DMS53 (cell line): ENCODE measurements at places on chromosomes 2 and 18.

- no peak for DNase-seq
Observed at GRCh38 chr2:189685540-189686229, 11.2 kb downstream of the ANKAR start.

DNA sequence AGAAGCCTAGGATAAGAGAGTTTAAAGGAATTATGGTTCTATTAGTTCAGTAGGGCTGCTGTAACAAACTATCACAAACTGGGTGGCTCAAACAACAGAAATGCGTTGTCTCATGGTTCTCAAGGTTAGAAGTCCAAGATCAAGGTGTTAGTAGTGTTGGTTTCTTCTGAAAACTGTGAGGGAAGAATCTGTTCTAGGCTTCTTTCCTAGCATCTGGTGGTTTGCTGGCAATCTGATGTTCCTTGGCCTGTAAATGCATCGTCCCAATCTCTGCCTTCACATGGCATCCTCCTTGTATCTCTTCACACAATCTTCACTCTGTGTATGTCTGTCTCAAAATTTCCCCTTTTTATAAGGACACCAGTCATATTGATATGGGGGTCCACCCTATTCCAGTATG lies 76.3 kb downstream of the MDH1 start:
- no peak for DNase-seq

- peak; percentile 53 for DNase-seq
Observed at GRCh38 chr2:235492850-235493344, 946 bp upstream of the AGAP1 start.

DNA sequence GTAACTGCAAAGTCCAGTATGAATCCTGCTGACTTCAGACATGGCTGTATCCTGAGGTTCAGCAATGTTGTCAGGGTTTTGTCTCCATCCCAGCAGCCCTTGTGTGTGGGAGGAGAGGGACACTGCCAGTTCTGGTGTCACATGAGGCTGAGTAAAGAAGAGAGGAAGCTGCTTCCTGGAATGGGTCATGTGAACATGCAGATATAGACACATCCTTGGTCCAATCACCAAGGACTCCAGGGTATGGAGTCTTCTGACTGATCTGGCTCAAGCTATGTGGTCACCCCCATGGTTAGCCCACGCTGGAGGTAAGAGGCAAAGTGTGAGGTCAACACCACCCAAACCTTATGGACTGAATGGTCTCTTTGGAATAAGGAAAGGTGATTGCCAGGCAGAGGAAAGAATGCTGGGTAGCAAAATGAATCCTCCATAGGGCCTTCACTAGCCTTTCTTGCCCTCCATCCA lies 134.4 kb upstream of the SLC1A4 start:
- DNase-seq, result peak; percentile 41

DNA sequence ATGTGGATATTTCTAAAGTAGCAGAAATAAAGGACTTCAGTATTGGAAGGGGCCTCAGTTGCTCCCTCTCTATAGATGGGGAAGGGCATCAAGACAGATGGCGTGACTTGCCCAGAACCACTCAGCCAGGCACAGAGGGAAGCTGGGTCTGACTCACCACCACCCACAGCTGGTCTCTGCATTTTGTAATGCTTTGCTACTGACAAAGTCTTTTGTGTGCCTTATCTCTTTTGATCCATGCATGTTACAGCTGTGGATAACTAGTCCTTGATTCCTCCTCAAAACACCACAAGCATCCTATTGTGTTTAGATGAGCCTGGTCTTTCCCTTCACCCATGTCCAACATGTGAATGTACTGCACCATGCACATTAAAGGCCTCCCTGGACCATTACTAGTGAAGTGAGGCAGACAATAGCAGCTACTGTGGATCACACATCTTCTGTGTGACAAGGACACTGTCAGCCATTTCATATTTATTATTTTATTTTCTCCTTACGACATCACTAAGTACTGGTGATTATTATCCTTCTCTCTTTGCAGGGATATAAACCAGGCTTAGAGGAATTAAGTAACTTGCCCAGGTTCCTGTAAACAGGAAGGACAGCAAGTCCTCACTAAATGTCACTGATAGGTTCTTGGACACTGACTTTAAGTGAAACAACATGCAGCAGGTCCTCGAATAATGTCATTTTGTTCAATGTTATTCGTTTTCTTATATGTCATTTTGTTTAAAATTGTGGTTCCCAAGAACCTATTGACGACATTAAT lies 29.6 kb upstream of the IL37 start:
- peak; percentile 72 for DNase-seq

DNA sequence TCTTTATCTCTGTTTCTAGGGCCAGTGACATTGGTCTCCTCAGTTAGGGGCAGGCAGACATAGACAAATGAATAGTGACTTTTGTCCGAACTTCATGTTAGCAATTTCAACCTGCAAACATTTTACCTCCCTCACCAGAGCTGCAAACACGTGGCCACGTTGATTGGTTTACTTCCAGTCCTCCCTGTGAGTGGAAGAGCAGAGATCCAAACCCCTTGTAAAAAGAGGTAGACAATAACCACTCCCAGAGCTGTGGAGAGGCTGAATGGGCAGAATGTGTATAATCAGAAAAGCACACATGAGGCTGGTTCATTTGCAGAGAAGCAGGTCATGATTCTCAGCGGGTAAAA lies 31.1 kb downstream of the CTIF start:
- no peak for DNase-seq

DNA sequence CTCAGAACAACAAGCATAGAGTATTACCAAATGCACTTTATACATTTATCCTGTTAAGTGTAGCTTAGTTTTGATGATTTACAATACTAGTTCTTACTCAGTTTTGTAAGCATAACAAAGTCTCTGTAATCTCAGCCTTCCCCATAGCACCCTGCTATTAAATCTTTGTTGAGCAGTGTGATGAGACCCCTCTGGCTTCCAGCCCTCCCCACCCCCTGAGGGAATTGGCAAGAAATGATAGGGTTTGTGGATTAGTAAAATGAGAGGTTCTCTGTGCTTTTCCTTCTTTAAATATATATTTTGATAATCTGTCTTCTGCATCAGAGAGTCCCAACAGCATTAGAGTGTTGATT lies 37.2 kb downstream of the ZNF521 start:
- DNase-seq, result no peak

GRCh38 chr2:230869914-230870543 lies 5.3 kb downstream of the ITM2C start:
- DNase-seq, result no peak

DNA sequence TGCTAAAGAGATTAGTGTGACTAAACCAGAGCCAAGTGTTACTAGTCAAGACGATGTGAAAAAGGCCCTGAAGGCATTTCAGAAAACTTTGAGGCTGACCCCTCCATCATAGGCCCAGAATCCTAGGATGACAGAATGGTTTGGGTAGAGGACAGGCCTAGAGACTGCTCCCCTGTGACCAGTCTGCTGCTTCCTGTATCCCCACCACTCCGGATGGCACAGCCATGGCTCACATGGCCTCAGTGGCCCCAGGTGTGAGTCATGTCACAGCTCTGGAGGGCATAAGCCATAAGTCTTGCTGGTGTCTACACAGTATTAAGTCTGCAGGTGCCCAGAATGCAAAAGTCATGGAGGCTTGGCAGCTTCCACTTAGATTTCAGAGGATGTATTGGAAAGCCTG lies 12.4 kb upstream of the STAT1 start:
- DNase-seq, result no peak

- DNase-seq, result no peak
Observed at GRCh38 chr2:105517814-105518705, 119.2 kb upstream of the FHL2 start.

DNA sequence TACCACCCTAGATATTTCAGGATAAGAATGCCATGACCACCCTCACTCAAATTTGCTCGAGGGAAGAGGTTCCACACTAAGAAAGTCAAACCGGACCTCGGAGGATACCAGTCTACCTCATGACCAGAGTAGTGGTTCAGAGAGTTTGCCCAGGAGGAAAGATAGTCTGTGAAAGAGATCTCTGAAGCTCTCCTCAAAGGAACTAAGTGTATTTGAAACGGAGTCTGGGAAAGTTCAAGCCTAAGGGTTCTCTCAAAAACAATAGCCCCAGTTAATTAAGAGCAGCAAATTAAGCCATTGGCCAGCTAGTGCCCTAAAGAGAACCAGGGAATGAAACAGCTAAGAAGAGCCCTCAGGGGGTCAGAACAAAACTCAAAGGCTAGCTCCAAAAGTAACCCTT lies 94.9 kb downstream of the SPHKAP start:
- DNase-seq, result no peak

GRCh38 chr18:12645751-12646203 lies 12.1 kb downstream of the SPIRE1 start:
- DNase-seq, result peak; percentile 94

DNA sequence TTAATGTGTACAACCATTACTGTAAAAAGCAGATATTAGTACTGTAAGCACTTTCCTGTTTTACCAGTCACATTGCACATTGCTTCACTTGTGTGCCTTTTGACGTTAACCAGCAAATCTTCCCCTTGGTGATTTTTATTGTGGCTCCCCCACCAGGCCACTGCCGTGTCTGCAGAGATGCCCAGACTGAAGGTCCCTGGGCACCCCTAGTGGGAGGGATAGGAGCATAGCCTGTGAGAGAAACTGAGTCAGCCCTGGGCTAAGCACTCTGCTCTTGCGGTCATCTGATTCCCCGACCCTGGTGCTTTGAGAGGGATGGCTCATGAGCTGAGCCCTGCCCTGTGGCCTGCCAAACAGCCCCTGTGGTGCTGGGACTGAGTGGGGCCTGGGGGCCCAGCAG lies 73.4 kb downstream of the INPP4A start:
- no peak for DNase-seq

DNA sequence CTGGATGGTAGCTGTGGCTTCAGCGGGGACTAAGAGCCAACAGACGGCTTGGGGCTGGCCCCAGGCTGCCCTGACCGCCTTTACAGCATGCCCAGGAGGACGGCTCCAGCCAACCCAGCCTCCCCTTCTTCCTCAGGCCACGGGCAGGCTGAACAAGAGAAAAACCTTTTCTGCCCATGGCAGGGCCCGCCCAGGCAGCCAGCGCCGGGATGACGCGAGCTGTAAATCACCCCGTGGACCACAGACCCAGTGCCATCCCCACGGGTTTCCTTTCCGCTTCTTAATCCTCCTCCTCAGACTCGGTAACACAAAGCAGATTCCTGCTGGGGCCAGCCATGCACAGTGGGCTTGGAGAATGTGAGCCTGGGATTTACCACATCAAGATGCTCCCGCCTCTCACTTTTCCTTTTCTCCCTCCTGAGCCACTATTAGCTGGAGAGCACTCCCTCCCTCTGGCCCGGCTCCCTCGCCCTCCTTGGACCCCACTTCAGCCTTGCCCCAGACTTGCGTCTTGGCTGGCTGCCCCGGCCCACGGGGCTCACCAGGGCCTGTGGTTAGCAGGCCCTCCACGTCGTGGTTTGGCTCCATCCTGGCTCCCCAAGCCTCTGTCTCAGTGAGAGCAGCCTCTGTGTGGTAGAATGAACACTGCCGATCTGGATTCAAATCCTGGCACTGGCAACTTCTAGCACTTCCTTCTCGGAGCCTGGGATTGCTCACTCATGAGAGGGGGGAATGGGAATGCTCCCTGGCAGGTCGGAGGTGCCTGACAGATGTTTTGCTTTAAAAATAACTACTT lies 31.4 kb downstream of the ATOH8 start:
- DNase-seq, result no peak

DNA sequence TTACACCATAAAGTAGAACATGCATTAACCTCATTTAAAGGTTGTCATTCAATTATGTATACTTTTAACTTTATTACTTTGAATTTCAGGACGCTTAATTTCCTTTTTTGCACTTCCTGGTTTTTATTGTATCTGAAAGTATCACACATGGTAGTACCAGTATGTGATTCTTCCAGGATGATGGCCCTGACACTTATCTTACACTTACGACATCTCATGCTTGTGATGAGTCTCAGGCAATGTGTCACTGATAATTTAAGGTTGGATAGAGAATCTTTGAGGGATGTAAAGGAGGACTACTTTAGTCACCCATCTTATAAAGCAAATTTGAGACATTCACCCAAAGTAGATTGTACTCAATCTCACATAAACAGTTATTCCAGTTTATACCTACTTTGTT lies 74.9 kb downstream of the ABCA12 start:
- DNase-seq, result no peak

DNA sequence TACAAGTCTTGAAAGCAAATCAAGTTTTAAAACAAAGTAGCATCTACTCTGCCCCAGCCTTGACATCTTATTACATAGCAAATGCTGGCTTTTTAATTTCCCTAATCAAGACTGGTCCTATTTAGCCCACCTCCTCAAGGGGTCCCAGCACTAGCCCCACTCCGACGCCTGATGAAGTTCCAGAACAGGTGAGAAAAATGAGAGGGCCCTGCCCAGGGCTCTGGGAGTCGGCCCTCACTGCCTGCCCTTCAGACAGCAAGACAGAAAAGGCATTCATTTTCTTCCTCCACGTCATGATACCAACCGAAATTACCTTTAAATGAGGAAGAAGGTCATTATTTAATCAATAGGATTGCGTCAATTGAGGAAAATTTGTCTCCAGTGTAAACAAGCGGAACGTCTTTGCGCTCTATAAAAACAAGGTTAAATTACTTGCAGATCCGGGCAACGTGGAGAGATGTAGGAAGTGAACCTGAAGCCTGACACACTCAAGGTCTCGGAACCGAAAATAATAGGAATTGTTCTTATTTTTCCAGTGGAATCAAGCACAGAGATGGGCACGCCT lies 170.6 kb upstream of the PKDCC start:
- DNase-seq, result no peak

- no peak for DNase-seq
Observed at GRCh38 chr2:46827274-46828134, 88.1 kb downstream of the MCFD2 start.

DNA sequence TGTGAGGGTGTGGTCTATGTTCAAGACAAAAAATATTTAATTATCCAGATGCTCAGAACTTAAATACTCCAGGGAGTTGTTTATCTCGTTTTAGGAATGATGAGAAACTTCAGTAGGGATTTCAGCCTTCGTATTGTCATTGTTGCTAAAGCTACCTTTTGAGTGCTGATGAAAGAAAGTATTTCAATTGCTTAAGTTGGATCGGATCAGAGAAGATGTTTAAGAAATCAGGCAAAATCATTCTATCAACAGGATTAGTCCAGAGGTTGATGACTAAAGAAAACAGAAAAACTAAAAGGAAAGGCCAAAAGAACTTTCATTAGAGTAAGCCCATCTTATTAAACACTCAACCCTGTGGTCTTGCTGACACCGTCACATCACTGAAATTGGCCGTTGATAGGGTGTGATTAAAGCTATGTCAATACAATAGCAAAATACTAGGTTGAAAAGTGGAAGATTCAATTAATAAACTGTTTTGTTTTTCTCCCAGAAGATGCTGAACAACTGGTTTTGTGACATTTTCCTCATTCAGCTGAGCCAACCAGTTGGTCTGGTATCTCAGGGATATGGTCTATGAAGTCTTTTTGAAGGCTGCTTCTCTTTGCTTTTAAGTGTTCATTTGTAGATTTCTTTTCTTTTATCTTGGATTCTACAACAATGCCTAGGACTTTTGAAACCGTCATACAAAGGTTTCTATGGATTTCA lies 551.7 kb downstream of the SLC4A3 start:
- DNase-seq, result peak; percentile 31

- DNase-seq, result no peak
Observed at GRCh38 chr2:240602266-240603050, 15.9 kb downstream of the CAPN10 start.

- peak; percentile 99 for DNase-seq
Observed at GRCh38 chr2:236824836-236825235, 255.2 kb downstream of the ACKR3 start.
